NCI-H187 treated with DMSO at 0.1 percent for 48 hours (cell line): ENCODE measurements at places on chromosomes 7 and 10.

- no peak for DNase-seq
Measured at GRCh38 chr10:26213157-26213800, 3.3 kb upstream of the GAD2 start.

DNA sequence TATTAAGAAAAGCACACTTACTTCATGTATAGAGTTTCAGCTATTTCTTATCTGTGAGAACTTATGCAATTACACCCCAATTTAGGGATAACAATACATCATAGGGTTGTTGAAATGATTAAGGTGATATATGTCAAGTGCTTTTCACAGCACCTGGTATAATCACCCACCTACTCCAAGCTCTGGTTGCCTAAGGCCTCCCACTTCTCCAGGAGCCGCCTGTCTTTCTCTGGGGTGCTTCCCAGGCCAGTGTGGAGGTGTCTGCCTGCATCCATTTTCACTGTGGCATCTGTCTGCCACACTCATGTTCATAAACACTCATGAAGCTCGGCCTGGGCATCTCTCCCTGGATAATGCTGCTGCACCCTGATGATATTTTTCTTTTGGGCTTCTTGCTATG, 250.3 kb downstream of the STK31 start:
- no peak for DNase-seq

- no peak for DNase-seq
Measured at GRCh38 chr10:71638822-71639719, 80.5 kb downstream of the C10orf105 start.

- no peak for DNase-seq
Measured at GRCh38 chr10:454860-455259, 234.6 kb downstream of the DIP2C start.

DNA sequence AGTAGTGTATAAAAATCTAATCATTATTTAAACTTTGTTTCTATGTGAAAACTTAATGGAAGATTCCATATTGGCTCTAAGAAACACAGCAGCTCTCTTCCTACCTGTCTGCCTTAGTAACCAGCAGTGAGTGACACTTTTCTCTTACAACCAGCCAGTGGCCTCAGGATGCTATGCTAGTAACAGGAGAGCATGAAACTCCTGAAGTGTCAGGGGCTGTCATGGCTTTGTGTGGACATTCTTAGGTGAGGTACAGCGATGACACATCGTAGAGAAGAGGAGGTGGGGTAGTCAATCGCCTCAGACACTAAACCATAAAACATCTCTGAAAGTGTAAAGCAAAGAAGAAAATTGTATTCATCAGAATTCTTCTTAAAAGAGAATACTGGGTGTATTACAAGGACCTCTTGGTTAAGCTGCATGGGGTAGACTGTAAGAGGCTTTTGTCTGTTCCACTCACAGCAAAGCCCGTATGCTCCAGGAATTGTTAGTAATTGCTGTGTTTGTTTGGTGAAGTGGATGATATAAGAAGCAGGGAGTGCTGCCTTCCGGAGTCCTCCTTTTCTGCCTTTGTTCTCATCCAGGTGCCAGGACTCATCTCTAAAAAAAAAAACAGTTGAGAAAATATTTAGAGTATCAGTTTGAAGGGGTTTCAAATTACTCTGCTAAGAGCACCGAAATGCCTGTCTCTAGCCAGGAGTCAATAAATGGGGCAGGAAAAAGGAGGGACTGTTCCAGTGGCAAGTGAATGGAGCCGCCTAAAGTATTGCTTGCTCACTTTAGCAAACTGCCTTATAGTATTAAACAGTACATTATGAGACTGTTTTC, 518.8 kb downstream of the CNTNAP2 start:
- peak; percentile 97 for DNase-seq

DNA sequence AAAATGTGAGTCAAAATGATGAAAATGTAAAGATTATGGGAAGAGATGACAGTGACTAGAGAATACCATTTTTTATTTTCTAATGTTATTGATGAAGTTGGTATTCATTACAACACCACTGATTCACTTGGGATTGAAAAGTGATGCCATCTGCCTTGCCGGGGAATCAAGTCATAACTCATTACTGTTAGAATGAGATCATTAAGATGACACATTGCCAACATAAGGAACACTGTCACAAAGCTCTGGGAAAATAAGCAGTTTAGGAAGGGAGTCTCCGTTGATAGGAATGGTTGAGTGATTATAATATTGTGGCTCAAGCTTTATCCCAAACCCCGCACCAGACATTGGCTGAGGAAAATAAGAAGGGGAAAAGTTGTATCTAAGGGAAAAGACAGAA, 121.5 kb upstream of the PLPP4 start:
- DNase-seq: no peak

GRCh38 chr7:18780266-18780665, 284.7 kb downstream of the HDAC9 start:
- DNase-seq: no peak

DNA sequence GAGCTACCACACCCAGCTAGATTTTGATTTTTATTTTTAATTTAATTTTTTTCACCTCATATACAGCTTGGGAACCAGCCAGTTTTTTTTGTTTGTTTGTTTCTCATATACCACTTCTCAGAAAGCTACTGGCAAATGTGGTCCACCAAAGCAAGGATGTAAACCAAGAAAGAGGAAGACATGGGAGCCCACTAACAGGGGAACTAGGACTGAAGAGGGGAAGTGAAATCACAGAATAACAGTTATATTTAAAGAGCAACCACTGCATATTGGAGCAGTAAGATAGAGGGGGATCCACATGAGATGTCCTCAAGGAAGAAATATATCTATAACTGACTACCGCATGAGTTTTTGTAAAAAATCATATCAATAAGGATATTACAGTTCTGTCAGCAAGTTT, 10.5 kb downstream of the CPVL start:
- DNase-seq: no peak

DNA sequence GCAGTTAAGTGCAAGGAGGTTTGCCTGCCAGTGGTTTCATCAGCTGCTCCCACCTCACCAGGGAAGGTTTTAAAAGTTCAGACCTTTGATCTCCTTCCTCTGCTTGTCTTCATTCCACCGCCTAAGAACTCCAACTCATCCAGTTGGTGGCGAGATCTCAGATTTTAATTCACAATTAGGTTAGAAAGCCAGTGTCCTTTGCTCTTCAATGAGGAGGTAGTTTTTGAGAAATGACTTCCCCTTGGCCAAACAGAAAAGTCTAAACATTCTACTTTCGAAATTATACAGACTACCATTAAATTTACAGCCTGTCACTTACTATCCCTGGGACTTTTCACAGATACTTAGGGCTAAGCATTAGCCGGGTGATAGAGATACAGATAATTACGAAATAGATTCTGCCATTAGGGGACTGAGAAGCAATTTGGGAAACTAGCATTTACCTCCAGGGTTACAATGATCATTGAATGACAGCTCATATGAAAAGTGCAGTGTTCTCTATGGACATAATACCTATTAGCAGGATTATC, 513.4 kb upstream of the GHITM start:
- DNase-seq: no peak

GRCh38 chr10:102602272-102603045, 41.8 kb upstream of the TRIM8 start:
- DNase-seq: no peak

- DNase-seq: no peak
Measured at GRCh38 chr10:88392222-88392621, 190.9 kb downstream of the RNLS start.
